Activated T-helper 17 cell treated with anti-CD3 and anti-CD28 coated beads, Interleukin-2, amount 50 U/mL, for 72 hours (primary cell): ENCODE measurements at places on chromosomes 11 and 22.

DNA sequence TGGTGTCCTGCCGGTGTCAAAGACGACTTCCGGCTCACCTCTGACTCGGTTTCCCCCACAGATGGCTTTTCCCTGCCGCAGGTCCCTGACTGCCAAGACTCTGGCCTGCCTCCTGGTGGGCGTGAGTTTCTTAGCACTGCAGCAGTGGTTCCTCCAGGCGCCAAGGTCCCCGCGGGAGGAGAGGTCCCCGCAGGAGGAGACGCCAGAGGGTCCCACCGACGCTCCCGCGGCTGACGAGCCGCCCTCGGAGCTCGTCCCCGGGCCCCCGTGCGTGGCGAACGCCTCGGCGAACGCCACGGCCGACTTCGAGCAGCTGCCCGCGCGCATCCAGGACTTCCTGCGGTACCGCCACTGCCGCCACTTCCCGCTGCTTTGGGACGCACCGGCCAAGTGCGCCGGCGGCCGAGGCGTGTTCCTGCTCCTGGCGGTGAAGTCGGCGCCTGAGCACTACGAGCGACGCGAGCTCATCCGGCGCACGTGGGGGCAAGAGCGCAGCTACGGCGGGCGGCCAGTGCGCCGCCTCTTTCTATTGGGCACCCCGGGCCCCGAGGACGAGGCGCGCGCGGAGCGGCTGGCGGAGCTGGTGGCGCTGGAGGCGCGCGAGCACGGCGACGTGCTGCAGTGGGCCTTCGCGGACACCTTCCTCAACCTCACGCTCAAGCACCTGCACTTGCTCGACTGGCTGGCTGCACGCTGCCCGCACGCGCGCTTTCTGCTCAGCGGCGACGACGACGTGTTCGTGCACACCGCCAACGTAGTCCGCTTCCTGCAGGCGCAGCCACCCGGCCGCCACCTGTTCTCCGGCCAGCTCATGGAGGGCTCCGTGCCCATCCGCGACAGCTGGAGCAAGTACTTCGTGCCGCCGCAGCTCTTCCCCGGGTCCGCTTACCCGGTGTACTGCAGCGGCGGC is 5.5 kb downstream of the B3GNT6 start:
- H3K27ac ChIP-seq, result no peak overlapping the region
- H3K36me3 ChIP-seq, result no peaks in the 10 kb centered on the region
- peaks cover 37% of the 10 kb centered on the region for H3K27me3 ChIP-seq
- H3K4me3 ChIP-seq, result peak overlapping the region; percentile 37
- ATAC-seq, result peak; percentile 24

DNA sequence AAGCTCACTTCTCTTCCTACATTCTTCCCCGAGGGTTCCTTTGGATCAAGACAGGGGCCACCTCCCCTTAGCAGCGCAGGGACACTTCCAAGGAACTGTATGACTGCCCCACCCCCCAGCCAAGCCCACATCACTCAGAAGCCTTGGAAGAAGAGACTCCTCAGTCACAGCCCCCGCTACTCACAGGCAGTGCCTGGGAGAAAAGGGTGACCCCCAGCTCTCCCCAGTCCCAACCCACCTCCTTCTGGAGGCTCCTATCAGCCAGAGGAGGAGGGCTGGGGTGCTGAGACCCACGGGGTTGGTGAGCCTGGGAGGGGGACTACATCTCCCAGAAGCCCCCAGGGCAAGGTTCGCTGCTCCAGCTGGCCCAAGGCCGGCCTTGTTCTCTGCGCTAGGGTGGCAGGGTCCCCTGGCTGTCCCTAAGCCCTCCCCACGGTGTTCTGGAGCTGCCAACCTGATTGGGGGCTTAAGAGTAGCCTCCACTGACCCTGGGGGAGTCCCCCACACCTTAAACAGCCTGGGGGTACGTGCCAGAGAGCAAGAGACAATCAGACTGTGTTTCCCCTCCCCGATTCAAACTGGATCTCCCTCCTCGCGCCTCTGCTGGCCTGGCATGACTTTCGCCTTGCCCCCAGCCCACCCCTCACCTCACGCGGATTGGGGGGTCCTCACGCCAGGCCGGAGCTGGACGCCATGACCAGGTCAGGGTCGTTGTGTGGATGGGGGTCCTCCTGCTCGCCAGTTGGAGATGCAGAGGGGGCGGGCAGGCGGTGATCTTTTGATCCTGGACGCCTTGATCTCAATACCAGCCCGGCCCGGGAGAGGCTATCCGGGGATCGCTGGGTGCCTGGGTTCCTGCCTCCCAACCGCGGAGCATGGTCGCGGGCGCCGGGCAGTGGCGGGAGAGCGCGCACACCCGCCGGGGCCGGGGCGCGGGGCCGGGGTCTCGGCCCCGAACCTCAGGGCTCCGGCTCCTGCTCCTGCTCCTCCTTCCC is 838 bp downstream of the BCL9L start:
- H3K36me3 ChIP-seq, result peaks cover 26% of the 10 kb centered on the region
- H3K4me1 ChIP-seq, result peaks cover 26% of the 10 kb centered on the region
- H3K27ac ChIP-seq, result peak overlapping the region; percentile 94
- H3K4me3 ChIP-seq, result peak overlapping the region; percentile 98

DNA sequence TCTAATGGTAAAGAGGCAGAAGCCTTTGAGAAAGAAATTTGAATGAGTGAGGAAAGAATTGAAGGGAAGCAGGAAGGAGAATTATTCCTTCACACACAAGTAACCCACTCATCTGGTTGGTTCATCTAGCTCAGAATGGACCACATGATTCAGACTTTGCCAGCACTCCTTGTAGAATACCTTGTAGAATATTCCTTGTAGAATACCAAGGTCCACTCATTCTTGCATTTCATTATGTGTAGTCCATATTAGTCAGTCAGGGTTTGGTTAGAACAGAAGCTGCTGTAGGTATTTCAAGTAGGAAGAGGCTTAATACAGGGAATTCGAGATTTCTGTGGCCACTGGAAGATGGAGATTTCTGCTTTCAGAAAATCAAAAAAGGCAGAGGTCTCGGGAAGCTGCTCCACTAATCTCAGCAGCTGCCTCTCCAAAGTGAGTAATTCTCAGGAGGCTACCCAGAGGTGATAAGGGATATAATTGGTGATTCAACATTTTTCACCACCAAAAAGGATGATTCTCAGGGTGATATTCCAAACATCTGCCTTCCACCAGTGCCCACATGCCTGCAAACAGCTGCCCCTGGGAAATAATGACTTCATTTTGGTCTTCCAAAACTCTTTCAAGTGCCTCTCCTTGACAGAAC is 329.1 kb downstream of the TMEM135 start:
- H3K4me3 ChIP-seq, result no peak overlapping the region
- no peak overlapping the region for H3K27ac ChIP-seq
- no peaks in the 10 kb centered on the region for H3K36me3 ChIP-seq

DNA sequence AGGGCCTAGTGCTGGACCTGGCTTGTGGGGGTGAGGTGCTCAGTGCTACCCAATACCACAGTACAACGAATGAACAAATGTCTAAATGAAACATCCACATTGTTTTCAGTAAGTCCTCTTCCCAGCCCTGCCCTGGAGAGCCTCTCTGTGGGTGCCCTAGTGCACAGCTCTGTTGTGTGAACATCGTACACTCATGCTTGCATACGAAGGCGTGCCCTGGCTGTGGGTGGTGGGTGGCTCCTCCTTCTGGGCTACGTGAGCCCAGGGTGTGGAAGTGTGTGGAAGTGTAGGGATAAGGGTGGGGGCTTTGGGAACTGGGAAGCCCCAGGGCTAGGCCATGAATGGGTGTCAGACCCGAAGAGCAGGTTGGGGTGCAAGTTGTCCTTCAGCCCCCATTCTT is 592 bp upstream of the NLRX1 start:
- peak overlapping the region; percentile 87 for H3K4me3 ChIP-seq
- no peaks in the 10 kb centered on the region for H3K4me1 ChIP-seq
- H3K36me3 ChIP-seq, result no peaks in the 10 kb centered on the region
- ATAC-seq, result no peak

GRCh38 chr22:19636696-19637407 is 77.5 kb upstream of the SEPTIN5 start:
- no peak overlapping the region for H3K4me3 ChIP-seq
- no peak for ATAC-seq
- H3K4me1 ChIP-seq, result no peaks in the 10 kb centered on the region
- no peaks in the 10 kb centered on the region for H3K36me3 ChIP-seq

GRCh38 chr11:118922745-118923627 is 2.7 kb downstream of the BCL9L start:
- peaks cover 31% of the 10 kb centered on the region for H3K36me3 ChIP-seq
- H3K4me3 ChIP-seq, result peak overlapping the region; percentile 98
- H3K27me3 ChIP-seq, result no peaks in the 10 kb centered on the region
- H3K4me1 ChIP-seq, result peaks cover 33% of the 10 kb centered on the region
- no peak for ATAC-seq
- H3K27ac ChIP-seq, result peak overlapping the region; percentile 94

DNA sequence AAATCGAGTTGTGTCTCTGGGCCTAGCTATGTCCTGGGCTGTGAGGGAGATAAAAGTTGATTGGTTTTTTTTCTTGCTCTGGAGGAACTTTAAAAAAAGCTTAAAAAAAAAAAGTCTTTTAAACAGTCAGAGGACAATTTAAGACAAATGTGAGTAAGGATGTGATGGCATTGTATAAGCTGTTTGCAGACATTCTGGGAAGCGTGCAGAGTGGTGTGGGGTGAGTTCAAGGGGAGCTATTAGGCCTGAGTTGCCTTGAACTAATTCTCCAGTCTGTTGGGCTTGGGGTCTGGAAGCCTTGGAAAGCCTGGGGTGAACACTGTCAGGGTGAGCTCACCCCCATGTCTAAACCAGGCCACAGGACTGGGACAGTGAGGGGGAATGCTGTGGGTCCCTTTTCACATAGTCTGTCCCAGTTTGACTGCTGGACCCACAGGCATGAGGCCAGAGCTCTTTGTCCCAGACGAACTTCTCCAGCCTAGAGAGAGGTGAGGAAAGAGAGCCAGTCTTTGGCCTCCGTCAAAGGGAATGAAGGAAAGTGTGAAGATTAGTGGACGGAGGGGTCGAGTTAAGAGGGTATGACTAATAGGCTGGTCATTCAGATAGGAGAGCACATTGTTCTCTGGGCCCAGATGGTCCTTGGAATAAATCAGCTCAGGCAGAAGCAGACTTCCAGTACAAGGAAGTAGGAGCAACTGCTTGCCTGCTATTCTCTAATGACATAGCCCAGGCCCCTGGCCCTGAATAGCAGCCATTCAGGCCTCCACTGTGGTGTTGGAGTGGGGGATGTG is 76.4 kb upstream of the NNMT start:
- no peak overlapping the region for H3K4me3 ChIP-seq
- H3K36me3 ChIP-seq, result no peaks in the 10 kb centered on the region
- peaks cover 37% of the 10 kb centered on the region for H3K4me1 ChIP-seq
- H3K27me3 ChIP-seq, result no peaks in the 10 kb centered on the region
- H3K27ac ChIP-seq, result no peak overlapping the region

DNA sequence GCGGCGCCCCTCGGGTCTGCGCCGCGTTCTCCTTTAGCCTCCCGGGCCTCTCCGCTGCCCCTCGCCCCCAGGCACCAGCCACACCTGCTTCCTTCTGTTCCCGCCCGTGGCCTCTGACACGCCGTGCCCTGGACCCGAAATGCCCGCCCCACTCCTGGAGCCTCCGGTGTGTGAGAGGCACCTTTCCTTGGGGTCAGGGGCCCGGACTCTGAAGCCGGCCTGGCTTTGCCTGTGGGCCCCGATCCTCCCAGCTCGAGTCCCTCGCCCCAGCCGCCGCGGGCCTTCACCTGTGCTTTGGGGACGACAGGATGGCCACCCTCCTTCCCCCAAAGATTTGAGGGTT is 661 bp upstream of the CDPF1 start:
- H3K4me3 ChIP-seq, result peak overlapping the region; percentile 80
- H3K27ac ChIP-seq, result peak overlapping the region; percentile 80
- peaks cover 18% of the 10 kb centered on the region for H3K4me1 ChIP-seq
- no peak for ATAC-seq

- no peaks in the 10 kb centered on the region for H3K36me3 ChIP-seq
- no peak for ATAC-seq
- no peak within 1 kb of the TSS for H3K27ac ChIP-seq
- no peaks in the 10 kb centered on the region for H3K4me1 ChIP-seq
- peaks cover 3% of the 10 kb centered on the region for H3K27me3 ChIP-seq
- no peak within 1 kb of the TSS for H3K4me3 ChIP-seq
Observed at GRCh38 chr22:17562906-17563870, at the start of gene SLC25A18. Gene SLC25A18 (plus strand): TSS chr22:17563498. CDS start chr22:17579945, 16,447 bp downstream.

- H3K27me3 ChIP-seq, result no peaks in the 10 kb centered on the region
- no peak overlapping the region for H3K4me3 ChIP-seq
- ATAC-seq, result no peak
- peaks cover 75% of the 10 kb centered on the region for H3K4me1 ChIP-seq
- H3K36me3 ChIP-seq, result no peaks in the 10 kb centered on the region
Observed at GRCh38 chr11:61111050-61111435, 8.8 kb downstream of the CD5 start.

- peaks cover 5% of the 10 kb centered on the region for H3K4me1 ChIP-seq
- no peaks in the 10 kb centered on the region for H3K36me3 ChIP-seq
- H3K27ac ChIP-seq, result no peak overlapping the region
Observed at GRCh38 chr11:1655168-1656060, 25.8 kb downstream of the KRTAP5-5 start.

DNA sequence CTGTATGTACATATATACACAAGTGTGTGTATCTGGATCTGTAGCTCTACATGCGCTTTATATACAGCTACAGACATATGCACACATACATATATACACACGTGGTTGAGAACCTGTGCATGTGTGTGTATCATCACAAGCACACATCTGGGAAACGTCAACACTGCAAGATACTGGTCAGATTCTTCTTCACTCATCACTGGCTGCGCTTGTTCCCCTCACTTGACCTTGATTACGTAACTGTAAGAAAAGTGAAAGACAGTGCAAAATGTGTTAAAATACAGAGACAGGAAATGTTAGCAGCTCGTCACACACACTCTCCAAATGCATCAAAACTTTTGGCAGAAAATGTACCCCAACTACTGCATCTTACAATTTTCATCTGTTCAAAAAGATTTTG is 51.9 kb upstream of the MN1 start:
- peaks cover 100% of the 10 kb centered on the region for H3K36me3 ChIP-seq
- no peaks in the 10 kb centered on the region for H3K27me3 ChIP-seq
- no peak overlapping the region for H3K4me3 ChIP-seq
- H3K4me1 ChIP-seq, result peaks cover 4% of the 10 kb centered on the region

GRCh38 chr11:46006418-46007070 is 84.1 kb downstream of the LARGE2 start:
- peak; percentile 65 for ATAC-seq
- H3K27me3 ChIP-seq, result no peaks in the 10 kb centered on the region
- no peak overlapping the region for H3K4me3 ChIP-seq
- peaks cover 9% of the 10 kb centered on the region for H3K4me1 ChIP-seq
- H3K27ac ChIP-seq, result no peak overlapping the region

- peaks cover 2% of the 10 kb centered on the region for H3K4me1 ChIP-seq
- ATAC-seq, result no peak
- H3K27ac ChIP-seq, result no peak overlapping the region
- peaks cover 56% of the 10 kb centered on the region for H3K27me3 ChIP-seq
- H3K4me3 ChIP-seq, result no peak overlapping the region
Observed at GRCh38 chr11:70068345-70068744, 9.8 kb upstream of the ANO1 start.

- no peak overlapping the region for H3K4me3 ChIP-seq
- H3K4me1 ChIP-seq, result no peaks in the 10 kb centered on the region
- H3K27me3 ChIP-seq, result no peaks in the 10 kb centered on the region
- H3K27ac ChIP-seq, result no peak overlapping the region
- ATAC-seq, result no peak
Observed at GRCh38 chr22:38549101-38549894, 20.7 kb downstream of the DMC1 start.
